ENCODE measurements at places on chromosomes 4 and X. TPM values are rescaled to one million over a fixed set of nuclear protein-coding genes. Genes with fewer than 3 reads are reported as not detected.

The PAGE4 gene
- not detected for total RNA-seq

The UGT8 gene
- 1.1 TPM for total RNA-seq

The CACNA1F gene
- total RNA-seq: 0.28 TPM

The CLIC2 gene
- 2.5 TPM for total RNA-seq

The L1CAM gene
- total RNA-seq: 0.80 TPM

The H2BW2 gene
- total RNA-seq: not detected

The ARL9 gene
- 0.24 TPM for total RNA-seq

The MMGT1 gene
- 12.9 TPM for total RNA-seq

The PDGFRA gene
- 11.6 TPM for total RNA-seq

The MMRN1 gene
- total RNA-seq: 6.8 TPM

The NR0B1 gene
- total RNA-seq: not detected

The FMR1NB gene
- total RNA-seq: not detected

The MSL3 gene
- total RNA-seq: 16.0 TPM

GRCh38 chrX:123626962-123627361 is 105.9 kb downstream of the THOC2 start:
- no peak for ATAC-seq

DNA sequence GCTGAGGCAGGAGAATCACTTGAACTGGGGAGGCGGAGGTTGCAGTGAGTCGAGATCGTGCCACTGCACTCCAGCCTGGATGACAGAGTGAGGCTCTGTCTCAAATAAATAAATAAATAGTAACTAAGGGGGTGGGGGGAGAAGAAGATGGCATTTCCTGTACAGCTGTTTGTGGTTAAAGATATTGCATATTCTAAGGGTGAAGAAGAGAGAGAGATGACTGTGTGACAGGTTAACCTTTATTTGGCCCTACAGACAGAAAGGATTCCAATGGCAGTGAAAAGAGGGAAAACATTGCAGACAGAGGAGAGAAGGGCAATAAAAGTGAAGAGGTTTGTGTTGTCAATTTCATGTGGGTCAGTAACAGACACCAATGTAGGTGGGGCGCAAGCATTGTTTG is 9.4 kb downstream of the TASL start:
- no peak for ATAC-seq

- no peak for ATAC-seq
These were observed 30.8 kb downstream of the NDNF start for GRCh38 chr4:121041307-121042090.

GRCh38 chrX:21374163-21374993 is at the start of gene CNKSR2:
Gene CNKSR2 (plus strand): TSS chrX:21374418. CDS start chrX:21374898, 480 bp downstream.
- ATAC-seq: peak; percentile 58

- no peak for ATAC-seq
These were observed 339.9 kb upstream of the NOCT start for GRCh38 chr4:138675685-138676084.

GRCh38 chr4:111454961-111455360 is 690.3 kb upstream of the FAM241A start:
- no peak for ATAC-seq

DNA sequence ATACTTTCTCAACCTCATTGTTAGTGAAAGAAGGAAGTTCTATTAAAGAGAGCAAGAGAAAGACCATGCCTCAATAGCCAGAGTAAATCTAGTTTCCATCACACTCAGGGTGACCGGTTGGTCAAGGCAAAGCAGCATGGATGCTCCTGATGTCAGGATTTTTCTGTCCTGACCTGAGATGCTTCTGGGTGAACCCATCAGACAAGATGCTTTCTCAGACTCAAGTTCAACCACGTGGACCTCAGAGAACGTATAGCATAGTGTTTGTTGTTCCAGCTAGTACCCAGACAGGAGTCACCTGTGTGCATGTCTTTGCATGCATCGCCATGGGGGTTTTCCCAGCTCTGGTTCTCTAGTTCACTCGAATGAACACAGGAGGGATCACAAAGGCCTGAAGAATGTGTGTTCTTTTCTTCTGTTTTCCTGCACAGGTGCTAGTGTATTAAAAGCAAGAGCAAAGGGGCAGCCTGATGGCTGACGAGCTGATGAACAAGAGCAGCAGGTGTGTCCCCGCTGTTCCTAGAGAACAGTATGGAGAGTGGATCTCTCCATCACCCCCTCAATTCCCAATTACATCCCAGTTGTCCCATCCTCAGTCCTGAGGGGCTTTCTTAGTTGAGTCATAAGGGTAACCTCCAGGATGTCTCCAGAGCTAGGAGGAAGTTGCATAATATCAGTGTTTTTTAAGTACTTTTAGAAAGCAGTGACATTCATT is 110.5 kb upstream of the ENPP6 start:
- peak; percentile 95 for ATAC-seq

DNA sequence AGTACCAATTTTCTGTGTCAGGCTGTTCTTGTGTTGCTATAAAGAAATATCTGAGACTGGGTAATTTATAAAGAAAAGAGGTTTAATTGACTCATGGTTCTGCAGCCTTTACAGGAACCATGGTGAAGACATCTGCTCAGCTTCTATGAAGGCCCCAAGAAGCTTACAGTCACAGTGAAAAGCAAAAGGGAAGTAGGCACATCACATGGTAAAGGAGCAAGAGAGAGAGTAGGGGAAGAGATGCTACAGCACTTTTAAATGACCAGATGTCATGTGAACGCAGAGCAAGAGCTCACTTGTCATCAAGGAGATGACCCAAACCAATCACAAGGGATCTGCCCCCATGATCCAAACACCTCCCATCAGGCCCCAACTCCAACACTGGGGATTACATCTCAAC is 174.3 kb downstream of the ATP10D start:
- ATAC-seq: no peak

DNA sequence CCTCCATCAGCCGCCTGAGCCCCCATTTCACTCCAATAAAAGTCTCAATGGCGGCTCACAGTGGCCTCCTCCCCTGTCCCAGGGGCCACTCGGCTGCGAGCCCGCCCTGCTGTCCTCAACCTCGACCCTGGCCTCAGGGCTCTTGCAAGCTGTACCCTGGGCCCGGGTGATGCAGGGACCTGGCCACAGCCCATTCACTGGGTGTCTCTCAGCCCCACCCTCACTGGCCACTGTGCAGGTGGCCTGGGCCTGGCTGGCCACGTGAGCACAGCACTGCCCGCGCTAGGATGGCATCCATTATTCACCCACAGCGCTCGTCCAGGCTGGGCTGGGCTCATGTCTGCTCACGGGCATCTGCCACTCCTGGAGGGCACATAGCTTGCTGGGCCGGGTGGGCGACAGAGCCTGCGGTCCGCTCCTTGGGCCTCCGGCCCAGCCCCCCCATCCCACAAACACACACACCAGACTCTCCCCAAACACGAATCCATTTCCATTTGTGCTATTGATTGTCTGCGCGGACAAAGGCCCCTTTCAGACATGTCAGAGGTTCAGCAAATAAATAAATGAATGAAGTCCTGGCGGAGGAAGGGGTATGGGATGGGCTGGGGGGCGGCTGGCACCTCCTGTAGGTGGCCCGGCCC is 16.5 kb upstream of the FGFR3 start:
- no peak for ATAC-seq

GRCh38 chr4:8435656-8436121 is 4.8 kb downstream of the ACOX3 start:
- no peak for ATAC-seq

DNA sequence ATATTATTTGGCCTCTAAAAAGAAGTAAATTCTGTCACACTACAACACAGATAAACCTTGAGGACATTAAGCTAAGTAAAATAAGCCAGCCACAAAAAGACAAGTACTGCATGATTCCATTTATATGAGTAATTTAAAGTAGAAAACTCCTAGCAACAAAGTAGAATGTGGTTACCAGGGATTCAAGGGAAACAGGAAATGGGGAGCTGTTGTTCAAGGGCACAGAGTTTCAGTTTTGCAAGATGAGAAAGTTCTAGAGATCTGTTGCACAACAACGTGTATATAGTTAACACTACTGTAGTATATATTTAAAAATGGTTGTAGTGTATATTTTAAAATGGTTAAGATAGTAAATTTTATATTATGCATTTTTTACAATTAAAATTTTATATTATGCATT is 25.4 kb downstream of the SEC31A start:
- ATAC-seq: peak; percentile 89

DNA sequence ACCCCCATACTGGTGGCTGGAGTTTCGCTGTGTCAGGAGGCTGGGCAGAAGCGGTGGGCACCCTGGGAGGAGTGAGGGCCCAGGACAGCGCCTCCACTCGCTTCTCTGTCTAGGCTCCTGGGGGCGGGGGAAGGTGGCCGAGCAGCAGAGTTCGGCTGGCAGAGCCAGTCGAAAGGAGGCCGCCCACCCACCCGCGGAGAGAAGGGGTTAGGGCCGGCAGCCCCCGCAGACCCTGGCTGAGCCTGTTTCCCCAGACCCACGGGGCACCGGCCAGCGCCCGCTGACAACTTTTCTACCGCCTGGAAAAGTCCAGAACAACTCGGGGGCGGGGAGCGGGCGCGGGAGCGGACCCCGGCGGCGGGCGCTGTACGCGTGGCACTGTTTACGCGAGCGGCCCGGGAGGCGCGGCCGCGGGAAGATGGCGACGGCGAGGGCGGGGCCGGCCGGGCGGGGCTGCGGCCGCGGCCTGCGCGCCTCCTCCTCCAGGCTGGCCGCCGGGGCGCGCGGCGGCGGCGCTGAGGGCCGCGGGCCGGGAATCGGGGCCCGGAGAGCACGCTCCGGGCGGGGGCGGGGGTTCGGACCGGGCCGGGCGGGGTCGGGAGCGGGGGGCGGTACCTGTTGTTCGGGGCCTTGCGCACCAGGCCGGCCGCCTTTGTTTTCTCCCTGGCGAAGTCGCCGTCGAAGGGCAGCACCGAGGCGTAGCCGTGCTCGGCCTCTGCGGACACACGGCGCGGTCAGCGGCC is 628 bp downstream of the MXD4 start:
- peak; percentile 14 for ATAC-seq

GRCh38 chr4:157558016-157558415 is 337.5 kb downstream of the GRIA2 start:
- no peak for ATAC-seq

DNA sequence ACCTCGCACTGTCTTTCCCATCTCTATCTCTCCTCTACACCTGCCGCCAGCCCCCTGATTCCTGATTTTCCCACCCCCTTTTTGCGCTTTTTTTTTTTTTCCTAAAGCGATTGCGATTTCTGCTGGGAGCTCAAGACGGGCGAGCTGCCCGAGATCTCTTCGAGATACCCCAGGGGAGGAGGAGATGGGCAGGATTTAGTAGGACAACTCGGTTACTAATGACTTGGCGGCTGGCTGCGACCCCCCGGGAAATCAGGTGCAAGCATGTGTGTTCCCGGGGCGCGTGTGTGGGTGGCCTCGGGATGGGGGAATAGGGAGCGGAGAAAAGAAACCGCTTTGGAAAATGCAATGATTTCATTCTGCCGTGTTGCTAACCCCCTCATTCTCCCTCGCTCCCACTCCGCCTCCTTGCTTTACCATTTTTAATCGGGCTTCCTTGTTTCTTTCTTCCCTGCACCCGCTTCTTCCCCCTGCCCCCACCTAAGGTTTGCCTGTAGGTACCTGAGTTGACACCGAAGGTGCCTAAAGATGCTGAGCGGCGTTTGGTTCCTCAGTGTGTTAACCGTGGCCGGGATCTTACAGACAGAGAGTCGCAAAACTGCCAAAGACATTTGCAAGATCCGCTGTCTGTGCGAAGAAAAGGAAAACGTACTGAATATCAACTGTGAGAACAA is 4.4 kb downstream of the SLITRK2 start:
- no peak for ATAC-seq

DNA sequence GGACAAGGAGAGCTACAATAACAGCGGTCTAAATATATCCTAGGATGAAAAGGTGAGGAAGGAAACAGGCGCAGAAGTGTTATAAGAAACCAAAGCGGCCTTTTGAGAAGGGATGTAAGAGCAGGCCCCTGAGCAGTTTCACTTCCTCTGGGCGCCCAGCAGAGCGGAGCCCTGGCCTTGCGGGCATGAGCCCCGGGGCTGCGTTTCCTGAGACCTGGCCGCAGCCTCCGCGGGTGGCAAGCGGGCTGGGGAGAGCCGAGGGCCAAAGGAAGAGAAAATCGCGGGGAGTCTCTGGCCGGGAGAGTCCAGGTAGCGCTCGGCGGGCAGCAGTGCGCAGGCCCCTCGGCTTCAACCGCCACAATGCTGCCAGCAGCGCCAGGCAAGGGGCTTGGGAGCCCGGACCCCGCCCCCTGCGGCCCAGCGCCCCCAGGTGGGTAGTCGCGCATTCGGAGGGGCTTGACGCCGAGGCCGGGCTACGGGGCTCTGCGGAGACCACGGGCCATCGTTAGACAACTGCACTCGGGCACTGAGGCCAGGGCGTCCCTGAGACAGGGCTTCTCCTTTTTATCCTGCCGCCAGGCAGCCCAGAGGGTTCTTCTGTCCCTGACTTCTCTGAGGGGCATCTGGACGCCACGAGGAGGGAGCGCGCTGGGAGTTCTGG is at the start of gene BANK1:
Gene BANK1, plus strand, starts transcription at position 210 of the 661 bp plus-strand sequence. Its CDS starts 151 bp downstream, at position 361.
- peak; percentile 80 for ATAC-seq

- no peak for ATAC-seq
These were observed 388.0 kb downstream of the GPM6A start for GRCh38 chr4:175424111-175424510.

GRCh38 chr4:42627885-42628646 is 28.8 kb downstream of the ATP8A1 start:
- peak; percentile 78 for ATAC-seq

DNA sequence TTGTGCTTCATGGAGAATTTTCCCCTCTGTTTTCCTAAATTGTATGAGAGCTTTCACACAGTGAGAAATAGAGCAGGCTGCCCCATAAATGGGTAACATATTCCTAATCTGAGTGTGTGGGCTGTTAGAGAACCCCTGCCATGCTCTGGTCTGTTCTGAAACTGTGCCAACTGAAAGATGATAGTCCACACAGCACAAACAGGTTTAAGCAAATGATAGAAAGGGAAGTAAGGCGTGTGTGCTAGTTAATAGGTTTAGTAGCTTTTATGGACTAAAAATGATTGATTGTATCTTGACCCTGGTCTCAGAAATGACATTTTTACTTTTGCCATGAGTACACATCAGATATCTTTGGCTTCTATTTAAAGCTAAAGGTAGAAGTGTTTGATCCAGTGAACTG is 106.2 kb downstream of the PRRG1 start:
- ATAC-seq: no peak

GRCh38 chr4:111923786-111924185 is 221.5 kb upstream of the FAM241A start:
- peak; percentile 26 for ATAC-seq

DNA sequence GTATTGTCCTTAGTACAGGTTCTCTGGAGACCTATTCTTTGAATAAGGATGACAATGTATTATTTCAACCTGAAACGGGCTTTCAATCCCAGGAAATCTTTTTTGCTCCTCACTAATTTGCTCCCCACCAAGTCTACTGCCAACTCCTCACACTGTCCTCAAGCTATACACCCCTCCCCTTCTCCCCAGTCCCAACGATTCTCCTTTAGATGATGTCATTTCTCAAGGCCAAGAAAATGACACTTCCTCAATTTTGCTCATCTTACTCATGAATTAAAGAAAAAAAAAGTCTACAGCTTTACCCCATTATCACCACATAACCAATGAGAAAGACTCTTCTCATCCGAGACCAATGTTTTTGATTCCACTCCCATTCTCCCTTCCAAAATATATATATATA is 20.6 kb downstream of the AP1S2 start:
- no peak for ATAC-seq

- no peak for ATAC-seq
These were observed 35.3 kb upstream of the COX7B2 start for GRCh38 chr4:46944345-46944744.

Data from esophagus mucosa (tissue), 1 donor.